Kidney (tissue), 22 donors: ENCODE measurements at places on chromosomes 6 and 20.

DNA sequence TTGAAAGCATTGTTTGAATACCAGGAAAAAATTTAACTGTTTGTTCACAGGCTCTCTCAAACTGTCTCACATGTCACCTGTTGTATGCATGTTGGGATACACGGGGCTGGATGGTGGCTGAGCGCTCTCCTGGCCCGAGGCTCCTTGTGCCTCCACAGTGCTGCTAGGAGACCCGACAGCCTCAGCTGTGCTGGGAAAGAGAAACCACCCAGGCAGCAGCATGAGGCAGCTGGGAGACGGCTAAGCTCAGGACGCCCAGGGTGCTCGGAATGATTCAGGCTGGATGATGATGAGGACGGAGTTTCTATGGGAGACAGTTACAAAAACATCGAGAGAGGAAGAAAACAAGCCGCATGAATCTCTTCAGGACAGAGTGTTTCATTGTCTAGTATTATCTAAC lies 278.0 kb upstream of the CDH4 start:
- DNase-seq = no peak

GRCh38 chr6:5497896-5498578 lies 236.7 kb downstream of the FARS2 start:
- DNase-seq = no peak

- DNase-seq = no peak
Observed at GRCh38 chr6:131048933-131049515, 14.0 kb downstream of the EPB41L2 start.

GRCh38 chr20:62049342-62050165 lies 16.1 kb downstream of the TAF4 start:
- DNase-seq = no peak

DNA sequence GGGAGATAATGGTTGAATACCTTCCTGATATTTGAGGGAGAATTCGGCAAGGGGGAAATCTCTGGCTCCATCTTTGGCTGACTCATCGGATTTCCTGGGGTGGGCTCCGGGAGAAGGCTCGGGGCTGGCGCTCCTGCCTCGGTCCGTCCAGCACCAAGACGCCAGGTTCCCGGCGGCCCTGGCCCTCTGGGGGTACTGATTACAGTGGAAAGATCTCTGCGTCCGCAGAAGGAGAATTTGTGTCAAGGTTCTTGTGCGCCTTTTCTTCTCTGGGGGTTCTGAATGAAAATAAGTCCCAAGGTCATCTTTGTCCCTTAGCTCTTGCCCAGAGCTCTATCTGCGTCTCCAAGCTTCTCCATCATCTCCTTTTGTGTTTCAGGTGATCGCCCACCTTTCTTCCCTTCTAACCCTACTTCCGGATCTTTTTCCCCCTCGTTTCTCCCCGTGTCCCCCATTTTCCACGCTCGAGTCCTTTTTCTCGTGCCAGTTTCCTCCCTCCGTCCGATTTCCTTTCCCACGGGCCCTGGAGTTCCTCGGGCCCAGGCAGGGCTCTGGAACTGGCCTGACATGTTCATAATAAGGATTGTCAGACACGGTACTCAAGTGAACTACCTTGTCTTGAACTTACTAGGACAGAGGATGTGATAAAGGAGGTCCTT lies 11.6 kb downstream of the NRN1 start:
- DNase-seq = peak; percentile 17

- DNase-seq = no peak
Observed at GRCh38 chr6:24972311-24972958, 36.7 kb upstream of the RIPOR2 start.

- peak; percentile 89 for DNase-seq
Observed at GRCh38 chr20:2872459-2873009, 747 bp upstream of the PTPRA start.

DNA sequence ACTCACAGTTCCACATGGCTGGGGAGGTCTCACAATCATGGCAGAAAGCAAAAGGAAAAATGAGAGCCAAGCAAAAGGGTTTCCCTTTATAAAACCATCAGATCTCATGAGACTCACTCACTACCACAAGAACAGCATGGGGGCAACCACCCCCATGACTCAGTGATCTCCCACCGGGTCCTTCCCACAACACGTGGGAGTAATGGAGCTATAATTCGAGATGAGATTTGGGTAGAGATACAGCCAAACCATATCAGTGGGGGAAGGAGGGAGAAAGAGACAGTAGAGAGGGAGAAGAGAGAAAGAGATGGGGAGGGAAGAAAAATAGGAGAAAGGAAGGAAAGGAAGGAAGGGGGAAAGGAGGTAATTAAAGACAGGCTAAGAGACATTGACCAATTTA lies 30.1 kb downstream of the GMDS start:
- no peak for DNase-seq

DNA sequence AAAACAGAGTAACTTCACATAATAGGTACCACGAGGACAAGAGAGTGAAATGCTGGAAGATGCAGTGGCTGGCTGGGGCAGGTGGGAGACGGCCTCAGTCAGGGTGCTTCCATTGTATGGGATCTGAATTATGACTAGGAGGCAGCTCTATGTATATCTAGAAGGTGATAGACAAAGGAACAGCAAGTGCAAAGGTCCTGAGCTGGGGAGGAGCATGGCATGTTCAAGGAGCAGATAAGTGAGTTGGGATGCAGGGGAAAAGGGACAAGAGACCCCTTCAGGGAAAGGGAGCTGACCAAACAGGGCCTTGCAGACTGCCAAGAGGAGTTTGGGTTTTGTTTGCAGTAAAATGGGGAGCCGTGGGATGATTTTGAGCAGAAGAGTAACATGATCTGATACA lies 8.3 kb upstream of the SLC9A8 start:
- no peak for DNase-seq

- no peak for DNase-seq
Observed at GRCh38 chr6:127784468-127784867, 116.4 kb downstream of the THEMIS start.

DNA sequence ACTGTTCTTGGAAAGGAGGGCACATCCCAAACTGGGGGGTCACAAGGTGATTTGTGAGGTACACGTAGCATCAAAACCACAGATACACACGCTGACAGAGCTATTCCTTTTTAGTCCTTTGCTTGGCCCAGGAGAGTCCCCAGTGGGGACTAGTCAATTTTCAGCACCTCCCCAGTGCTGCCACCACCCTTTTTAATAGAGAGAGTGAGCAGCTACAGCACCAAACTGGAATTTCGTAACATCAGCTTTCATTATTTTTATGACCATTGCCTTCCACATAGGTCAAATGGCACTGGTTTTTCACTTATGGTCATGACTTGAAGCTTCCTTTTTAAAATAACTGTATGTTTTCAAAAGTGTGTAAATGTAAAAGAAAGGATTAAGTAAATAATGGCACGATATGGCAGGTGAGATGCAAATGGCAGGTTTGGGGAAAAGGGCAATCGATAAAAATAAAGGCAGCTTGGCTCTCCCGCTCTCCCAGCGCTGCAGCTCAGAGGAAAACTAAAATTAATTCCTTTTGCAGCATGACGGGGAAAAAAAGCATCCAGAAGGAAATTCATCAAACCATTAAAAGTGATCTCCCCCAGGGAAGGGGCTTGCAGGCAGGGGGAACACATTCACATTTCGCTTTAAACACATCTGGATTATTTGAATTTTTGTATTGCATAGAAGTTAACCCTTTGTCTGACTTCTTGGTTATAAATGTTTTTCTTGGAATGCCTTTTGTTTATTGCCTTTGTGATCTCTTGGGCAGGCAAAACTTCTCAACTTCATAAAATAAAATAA lies 95.2 kb downstream of the ANKRD60 start:
- peak; percentile 39 for DNase-seq

DNA sequence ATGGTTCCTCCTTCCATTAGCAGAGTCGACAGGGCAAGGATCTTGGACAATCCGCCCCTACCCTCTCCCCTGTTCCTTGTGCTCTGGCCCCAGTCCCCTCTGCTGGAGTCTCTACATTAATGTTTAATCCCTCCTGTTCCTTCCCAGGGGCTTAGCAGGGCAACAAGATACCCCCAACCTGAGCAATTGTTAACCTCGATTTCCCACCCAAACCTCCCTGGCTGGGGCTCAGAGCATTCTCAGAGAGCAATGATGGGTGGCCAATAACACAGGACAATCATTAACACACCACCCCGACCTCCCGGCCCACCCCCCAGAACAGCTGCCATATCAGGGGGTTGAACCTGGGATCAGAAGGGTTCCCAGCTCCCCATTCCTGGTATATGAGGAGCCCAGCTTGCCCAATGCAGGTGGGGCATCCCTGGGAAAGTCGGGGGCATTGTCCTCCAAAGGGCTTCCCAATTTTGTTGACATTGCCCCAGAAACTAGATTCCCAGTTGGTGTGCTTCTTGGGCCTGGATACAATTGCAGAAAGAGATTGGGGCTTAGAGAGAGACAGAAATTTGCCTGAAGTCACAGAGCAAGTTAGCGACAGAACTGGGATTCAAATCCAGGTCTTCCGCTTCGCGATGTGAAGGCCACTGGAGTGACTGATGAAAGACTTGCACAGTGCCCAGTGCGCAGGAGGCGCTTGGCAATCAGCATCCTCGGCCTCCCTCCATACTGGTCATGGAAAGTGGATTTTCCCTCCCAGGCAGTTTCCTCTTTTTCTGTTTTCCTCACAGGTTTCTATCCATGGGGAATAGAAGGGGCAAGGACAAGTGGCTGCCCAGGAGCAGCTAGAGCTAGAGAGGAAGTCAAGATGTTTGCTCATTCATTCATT lies 59.6 kb upstream of the TTPAL start:
- DNase-seq = peak; percentile 66

DNA sequence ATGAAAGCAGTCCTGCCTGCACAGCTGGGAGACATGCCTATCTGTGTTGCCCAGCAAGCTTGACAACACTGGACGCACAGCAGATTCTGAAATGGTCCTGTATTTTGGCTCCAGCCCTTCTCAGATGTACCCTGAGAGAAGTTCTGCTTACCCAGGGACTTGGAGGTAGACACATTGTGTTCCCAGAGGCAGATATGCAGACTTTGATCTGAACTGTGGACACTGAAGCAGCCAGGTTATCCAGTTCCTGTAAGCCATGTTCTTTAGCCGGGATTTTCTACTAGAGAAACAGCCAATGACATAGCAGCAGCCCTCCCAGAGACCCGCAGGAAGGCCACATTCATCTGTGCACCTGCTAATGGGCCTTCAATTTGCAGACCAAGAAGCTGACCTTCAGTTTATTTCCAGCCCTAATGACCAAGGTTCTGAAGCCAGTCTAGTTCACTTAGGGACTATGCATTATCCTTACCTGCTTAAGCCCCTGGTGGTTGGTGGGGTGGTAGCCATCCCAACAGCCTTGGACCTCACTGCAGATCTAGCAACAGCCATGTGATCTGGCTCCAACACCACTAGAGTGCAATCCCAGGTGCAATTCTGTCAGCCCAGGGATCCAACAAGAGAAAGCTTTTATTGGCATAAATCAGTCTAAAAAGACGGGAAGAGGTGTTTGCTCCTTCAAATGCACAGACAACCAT lies 134.2 kb downstream of the MEI4 start:
- DNase-seq = no peak

GRCh38 chr20:665276-665675 lies 10.3 kb downstream of the SCRT2 start:
- DNase-seq = no peak
